ENCODE measurements at places on chromosomes 5 and 9. TPM values are rescaled to one million over a fixed set of nuclear protein-coding genes. Genes with fewer than 3 reads are reported as not detected.
A peak's percentile ranks its signal among the peaks of the same experiment; 100 is the strongest.

DNA sequence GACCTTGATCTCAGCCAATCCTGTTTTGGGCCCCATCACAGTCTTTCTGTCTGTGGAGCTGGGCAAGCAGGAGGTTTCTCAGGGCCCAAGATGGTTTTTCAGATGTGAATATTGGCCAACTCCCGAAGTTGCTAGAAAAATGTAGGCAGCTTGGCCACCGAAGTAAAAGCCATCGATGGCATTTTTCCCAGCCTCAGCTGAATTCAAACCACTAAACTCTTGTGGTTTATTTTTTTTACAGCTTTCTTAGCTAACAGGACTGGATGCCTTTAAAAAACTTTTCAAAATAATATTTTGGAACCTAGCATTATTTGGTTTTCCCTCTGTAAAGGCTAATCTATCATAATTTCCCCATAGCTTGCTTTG, 102.5 kb upstream of the ERCC6L2 start:
- DNase-seq, result no peak

DNA sequence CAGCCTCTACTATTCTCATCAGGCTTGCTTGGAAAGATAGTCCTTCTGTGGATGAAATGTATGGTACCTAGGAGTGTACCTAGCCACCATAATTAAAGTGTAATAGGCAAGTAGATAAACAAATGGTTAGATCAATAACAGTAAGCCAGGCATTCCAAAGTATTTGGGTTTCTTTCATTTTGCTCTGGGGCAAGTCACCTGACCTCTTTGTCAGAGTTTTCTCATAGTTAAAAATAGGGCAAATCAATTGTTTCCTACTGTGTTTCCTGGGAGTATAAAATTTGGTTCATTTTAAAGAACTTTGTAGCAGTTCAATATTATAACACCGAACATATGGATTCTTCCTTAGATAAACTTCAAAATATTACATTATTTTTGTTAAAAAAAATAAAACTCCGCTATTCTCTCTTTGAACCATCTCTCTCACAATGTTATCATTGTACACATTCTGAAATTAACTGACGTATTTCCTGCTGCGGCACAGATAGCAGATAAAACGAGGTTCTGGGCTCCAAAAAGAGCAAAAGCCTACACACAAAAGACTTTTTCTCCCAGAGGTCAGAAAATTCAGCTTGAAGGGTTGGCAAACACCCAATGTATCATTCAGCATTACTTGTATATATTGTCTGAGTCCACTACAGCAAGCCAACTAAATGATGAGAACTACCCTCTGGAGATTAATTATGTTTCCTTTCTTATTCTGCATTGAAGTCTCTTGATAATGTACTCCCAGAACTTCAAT, 267.9 kb downstream of the COX7C start:
- DNase-seq, result no peak

GRCh38 chr5:167652690-167653089, 638.8 kb upstream of the WWC1 start:
- no peak for DNase-seq

DNA sequence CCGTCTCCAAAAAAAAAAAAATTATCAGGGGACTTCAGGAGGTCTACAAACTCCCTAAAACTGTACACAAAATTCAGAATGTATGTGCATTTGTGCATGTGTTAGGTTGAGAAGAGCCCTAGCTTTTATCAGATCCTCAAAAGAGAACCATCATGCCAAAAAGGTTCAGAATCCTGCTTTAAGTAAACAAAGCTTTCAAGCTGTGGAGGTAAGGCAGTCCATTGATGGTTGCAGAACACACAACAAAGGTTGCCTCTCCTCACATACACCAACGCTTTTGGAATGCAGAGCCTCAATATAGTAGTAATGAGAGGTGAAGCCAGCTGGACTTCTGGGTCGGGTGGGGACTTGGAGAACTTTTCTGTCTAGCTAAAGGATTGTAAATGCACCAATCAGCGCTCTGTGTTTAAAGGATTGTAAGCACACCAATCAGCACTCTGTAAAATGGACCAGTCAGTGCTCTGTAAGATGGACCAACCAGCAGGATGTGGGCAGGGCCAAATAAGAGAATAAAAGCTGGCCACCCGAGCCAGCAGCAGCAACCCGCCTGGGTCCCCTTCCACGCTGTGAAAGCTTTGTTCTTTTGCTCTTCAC, 57.9 kb upstream of the RNF38 start:
- DNase-seq, result no peak

The SERINC5 gene
- total RNA-seq, result 36.0 TPM

DNA sequence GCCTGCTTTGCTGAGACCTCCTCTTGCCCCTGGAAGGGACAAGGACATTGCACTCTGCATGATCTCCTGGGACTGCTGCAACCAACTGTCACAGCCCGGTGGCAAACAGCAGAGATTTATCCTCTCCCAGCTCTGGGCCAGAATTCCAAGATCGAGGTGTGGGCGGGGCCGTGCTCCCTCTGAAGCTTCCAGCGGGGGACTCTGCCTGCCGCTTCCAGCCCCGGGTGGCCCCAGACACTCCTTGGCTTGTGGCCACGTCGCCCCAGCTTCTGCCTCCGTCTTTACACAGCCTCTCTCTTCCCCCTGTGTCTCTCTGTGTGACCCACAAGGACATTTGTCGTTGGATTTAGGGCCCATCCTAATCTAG, 67.1 kb downstream of the COL5A1 start:
- no peak for DNase-seq

GRCh38 chr5:179272326-179273072, 72.8 kb downstream of the ADAMTS2 start:
- no peak for DNase-seq

The OR13F1 gene
- not detected for total RNA-seq

- no peak for DNase-seq
Observed at GRCh38 chr9:116927726-116928125, 240.6 kb downstream of the TRIM32 start.

DNA sequence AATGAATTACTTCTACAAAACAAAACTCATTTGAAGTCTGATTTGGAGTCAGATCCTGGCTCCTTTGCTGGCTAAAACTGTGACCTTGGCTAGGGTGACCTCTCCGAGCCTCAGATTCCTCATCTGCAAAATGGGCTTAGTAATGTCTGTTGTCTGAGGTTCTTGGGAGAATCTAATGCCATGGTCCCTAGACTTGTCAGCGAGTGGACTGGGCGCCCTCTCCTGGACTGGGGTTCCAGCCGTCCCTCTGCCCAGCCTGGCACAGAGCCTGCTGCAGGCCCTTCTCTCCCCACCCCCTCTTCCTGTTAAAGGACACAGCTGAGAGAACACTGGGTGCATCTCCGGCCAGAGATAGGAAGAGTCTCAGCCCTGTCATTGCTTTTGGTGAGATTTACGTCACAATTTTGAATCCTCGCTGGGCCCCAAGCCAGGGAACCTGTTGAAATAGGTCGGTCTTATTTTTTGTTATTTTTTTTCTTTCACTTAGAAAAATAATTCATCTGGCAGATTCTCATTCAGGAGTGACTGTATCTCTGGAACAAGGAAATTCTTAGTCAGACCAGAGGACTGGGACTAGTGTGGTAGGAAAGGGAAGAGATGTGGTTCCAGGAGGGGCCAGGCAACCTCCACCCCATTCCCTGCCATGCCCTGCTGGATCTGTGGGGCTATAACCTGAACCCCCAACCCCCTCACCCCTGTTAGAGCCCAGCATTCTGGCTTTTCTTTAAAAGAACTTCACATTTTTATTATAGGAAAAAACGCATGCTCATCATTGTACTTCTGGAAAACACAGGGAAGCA, 48.2 kb upstream of the RPL26L1 start:
- DNase-seq, result peak; percentile 58

GRCh38 chr9:113313261-113313660, 10.1 kb upstream of the RNF183 start:
- no peak for DNase-seq

- no peak for DNase-seq
Observed at GRCh38 chr5:65749956-65750355, 28.0 kb downstream of the NLN start.

GRCh38 chr5:98775246-98776065, 2.0 kb downstream of the RGMB start:
- DNase-seq, result no peak

GRCh38 chr5:168826246-168826725, 247.1 kb upstream of the PANK3 start:
- no peak for DNase-seq

DNA sequence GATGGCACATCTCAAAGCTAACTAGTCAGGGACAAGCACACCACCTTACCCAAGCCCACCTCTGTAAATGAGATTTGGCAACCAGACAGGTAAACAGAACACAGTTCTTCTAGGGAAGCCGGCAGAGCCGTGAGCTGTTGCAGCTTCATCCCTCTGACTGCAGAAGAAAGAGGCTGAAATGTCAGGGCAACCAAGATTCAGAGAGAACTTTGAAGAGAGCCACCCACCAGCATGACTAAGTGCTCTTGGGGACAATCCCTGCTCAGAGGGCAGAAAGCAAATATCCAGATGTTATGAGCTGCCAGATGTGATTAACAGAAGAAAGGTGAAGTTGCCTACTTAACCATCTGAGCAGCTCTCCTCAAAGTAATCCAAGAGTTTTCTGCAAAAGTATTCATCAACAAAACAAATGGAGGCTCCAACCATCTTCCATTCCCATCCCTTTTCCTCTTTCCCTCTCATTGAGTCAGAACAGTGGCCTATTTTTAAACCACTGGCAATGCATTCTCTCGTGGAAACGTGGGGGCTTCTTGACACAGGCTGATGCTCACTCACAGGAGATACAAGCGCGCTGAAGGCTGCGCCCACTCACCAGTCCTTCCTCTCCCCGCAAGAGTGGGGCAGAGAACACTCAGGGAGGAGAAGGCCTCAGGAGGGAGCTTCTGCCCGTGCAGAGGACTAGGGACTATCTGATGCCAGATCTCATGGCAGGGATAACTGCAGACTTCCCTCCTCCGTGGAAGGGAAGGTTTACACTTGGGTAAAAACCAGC, 57.1 kb downstream of the SLIT3 start:
- DNase-seq, result no peak

- DNase-seq, result peak; percentile 31
Observed at GRCh38 chr5:122077366-122078115, 518 bp downstream of the LOX start.

- DNase-seq, result no peak
Observed at GRCh38 chr9:33139421-33140228, 27.5 kb downstream of the B4GALT1 start.

The EGR1 gene
- 45.3 TPM for total RNA-seq

The ENTPD2 gene
- not detected for total RNA-seq

DNA sequence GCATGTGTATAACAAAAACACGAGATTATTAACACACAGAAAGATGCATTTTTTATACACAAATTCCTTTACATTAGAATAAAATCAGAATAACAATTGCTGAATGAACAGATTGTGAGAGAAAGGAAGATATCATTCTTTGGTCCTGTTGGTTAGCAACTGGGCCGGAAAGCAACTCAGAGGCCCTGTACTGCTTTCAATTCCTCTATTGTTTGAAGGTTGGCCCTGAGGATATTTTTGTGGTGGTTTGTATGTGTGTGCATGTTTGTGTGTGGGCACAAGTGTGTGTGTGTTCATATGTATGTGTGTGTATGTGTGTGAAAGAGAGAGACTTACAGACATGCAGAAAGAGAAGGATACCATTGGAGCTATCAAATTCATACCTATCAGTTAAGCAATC, 356.8 kb upstream of the DMAC1 start:
- no peak for DNase-seq

- DNase-seq, result no peak
Observed at GRCh38 chr9:103789686-103790085, 304.4 kb upstream of the SMC2 start.

GRCh38 chr9:136129176-136129575, 10.5 kb upstream of the TMEM250 start:
- no peak for DNase-seq

- DNase-seq, result no peak
Observed at GRCh38 chr9:734831-735511, 106.5 kb upstream of the DMRT1 start.

All from activated CD4-positive, alpha-beta T cell treated with anti-CD3 and anti-CD28 coated beads for 36 hours (primary cell).